ENCODE measurements at places on chromosomes 11 and 22.

DNA sequence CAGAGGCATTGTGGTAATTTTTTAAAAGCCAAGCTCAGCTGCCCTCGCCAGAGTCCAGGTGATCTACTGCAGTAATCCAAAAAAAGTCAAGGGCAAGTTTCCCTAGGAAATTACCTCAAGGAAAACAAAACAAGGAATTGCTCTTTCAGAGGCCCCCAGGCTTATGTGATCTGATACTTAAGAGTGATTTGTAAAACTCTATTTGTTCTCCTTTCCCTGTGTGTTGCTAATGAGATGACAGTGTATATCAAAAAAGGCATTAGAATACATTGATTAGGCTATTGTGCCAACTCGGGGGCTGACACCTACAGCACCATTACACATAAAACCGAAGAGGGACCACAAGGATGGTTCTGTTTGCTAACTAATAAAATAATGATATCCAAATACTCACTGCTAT lies 44.5 kb upstream of the CHRM4 start:
- DNase-seq, result no peak

DNA sequence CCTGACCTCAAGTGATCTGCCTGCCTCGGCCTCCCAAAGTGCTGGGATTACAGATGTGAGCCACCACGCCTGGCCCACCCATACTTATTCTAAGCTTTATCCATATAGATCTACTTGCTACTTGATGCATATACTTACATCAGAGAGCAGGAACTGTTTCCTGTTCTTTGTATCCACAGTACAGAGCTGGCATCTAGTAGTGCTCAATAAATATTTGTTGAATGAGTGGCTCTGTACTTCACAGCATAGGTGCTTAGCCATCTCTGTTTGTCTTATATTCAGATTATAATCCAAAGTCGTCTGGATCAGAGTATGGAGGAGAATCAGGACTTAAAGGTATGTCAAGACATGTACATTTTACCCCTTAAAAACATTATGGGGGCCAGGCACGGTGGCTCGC lies 38.6 kb upstream of the DLAT start:
- no peak for DNase-seq

DNA sequence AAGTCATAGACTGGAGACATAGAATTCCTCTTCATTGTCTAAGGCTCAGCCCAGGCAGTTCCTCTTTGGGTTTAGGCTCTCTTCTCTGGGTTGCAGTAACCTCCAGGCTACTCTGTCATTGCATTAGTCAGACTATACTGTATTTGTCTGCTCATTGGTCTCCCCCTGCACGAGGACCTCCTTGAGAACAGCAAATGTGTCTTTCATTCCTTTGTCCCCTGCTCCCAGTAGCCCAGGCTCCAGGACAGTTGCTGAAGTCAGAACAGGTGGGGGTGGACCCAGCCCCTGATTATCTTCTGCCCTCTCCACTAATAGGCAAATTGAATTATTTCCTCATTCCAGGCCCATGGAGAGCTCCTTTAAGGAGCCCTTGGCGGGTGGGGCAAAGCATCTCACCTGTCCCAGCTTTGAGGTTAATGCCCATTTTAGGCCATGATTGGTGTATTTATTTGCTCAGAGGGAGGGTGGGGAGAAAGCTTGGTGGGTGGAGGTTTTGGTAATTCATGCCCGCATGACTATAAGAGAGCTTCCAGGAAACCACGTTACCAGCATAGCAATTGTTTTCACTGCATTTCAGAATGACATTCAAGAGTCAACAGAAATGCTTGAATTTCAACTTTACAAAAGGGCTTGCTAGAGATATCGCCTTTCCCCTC lies 40.9 kb downstream of the NAV2 start:
- no peak for DNase-seq

GRCh38 chr11:107151158-107151557 lies 132.9 kb upstream of the GUCY1A2 start:
- no peak for DNase-seq

- DNase-seq, result peak; percentile 51
These were observed 213.8 kb downstream of the DSCAML1 start for GRCh38 chr11:117583063-117583801.

DNA sequence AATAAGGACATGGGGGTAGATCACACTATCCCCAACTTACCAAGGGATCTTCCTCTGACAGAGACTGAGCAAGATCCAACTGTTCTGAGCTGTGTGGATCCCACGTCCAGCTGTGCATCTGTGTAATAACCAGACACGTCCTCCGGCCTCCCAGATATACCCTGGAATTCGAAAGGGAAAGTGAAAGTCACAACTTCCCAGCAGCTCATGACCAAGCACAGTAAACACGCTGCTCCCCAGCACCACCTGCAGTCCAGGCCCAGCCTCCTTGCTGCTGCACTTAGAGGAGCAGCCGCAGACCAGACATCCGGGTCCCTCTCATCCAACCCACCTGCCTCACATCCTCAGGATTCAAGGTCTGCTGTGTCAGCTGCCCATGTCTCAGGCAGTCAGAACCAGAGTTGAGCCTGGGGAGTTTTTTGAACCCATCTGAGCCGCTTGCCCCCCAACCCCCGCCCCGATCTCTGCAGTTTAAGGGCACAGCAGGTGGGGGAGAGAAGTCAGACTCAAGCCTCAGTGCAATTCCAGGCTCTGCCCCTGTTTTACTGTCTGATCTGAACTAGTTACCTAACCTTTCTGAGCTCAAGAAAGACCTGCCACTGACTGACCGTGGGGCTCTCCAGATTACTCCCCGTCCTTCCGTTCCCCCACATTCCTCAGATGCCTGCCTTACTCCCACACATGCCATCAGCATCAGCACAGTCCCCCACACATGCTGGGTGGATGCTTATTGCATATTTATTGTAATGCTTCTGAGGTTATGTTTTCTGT lies at the start of gene APOL2:
Gene APOL2 (minus strand): TSS at position 127 of the 771 bp plus-strand sequence. CDS start 6,365 bp downstream, outside the sequence.
- peak; percentile 83 for DNase-seq

- no peak for DNase-seq
These were observed 5.4 kb downstream of the FUT4 start for GRCh38 chr11:94549146-94549545.

DNA sequence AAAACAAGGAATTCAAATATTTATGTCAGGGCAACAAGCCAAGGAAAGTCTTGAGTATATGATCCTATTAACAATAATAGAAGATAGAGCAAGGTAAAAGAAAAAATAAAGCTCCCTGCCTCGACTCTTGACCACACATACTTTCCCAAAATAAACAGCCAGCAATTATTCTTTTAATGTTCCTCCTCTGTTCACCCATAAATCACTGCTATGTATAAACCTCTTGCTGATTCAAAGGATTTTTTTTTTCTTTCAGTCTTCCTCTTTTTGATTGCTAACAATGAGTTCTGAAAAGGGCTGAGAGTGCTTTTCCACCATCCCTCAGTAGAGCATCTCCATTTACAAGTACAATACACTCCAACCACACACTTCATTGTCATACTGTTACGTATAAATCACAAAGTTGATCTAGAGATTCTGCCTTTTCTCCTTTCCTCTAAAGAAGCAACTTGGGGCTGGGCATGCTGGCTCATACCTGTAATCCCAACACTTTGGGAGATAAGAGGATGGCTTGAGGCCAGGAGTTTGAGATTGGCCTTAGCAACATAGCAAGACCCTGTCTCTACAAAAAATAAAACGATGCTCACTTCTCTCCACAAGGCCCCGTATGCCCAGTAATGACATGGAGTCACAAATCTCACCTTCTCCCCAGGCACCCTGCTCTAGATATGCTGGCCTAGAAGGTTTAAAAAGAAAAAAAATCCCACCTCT lies 24.0 kb downstream of the RAB30 start:
- DNase-seq, result no peak

DNA sequence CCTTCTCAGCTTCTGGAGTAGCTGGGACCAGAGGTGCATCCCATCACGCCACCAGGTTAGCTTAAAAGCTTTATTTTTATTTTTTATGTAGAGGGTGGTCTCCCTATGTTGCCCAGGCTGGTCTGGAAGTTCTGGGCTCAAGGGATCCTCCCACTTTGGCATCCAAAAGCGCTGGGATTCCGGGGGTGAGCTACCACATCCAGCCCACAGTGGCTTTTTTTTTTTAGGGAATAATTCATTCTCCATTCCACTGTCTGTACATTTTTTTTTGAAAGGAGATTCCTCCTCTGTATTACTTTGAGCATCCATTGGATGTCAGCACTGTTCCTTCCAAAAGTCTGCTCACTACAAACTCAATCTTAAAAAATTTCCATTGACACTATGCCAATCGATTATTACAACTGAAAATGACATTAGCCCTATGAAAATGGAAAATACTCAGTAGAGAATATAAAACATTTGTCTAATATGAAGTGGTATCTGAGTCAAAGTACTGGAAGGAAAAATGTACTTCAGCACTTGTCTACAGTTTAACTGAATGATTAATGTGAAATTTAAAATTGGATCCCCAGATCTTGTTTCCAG lies 1.3 kb upstream of the LPXN start:
- DNase-seq, result no peak

DNA sequence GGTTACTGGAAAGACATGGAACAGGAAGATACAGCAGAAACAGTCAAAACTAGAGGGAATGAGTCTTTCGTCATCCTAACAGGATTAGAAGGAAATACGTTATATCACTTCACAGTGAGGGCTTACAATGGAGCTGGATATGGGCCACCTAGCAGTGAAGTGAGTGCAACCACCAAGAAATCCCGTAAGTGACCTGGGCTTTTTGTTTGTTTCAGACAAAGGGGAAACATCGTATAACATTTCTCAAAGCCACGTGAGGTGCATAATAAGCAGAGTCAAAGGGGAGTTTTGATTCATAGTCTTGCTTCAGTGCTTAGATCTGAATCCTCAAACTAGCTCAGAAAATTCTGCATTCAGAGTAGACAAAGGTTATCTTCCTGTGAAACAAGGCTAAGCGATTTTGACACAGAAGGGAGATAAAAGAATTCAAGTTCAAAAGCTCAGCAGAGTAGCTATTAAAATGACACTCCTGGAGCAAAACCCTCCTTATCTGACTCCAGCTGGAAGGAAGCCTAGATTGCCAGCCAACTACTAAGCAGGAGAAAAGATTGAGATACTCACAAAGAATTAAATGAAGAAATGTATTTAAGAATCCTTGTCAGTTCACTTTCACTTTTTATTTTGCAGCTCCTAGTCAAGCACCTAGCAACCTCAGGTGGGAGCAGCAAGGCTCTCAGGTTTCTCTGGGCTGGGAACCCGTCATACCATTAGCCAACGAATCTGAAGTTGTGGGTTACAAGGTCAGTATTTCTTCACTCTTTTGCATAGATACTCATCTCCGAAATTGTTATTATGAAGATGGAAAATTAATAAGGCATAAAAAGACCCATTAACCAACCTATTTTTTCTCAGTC lies 346.4 kb upstream of the ARHGAP42 start:
- no peak for DNase-seq

- no peak for DNase-seq
These were observed 116.2 kb downstream of the KIF18A start for GRCh38 chr11:27991736-27992135.

- no peak for DNase-seq
These were observed 17.1 kb downstream of the MPEG1 start for GRCh38 chr11:59195586-59195985.

DNA sequence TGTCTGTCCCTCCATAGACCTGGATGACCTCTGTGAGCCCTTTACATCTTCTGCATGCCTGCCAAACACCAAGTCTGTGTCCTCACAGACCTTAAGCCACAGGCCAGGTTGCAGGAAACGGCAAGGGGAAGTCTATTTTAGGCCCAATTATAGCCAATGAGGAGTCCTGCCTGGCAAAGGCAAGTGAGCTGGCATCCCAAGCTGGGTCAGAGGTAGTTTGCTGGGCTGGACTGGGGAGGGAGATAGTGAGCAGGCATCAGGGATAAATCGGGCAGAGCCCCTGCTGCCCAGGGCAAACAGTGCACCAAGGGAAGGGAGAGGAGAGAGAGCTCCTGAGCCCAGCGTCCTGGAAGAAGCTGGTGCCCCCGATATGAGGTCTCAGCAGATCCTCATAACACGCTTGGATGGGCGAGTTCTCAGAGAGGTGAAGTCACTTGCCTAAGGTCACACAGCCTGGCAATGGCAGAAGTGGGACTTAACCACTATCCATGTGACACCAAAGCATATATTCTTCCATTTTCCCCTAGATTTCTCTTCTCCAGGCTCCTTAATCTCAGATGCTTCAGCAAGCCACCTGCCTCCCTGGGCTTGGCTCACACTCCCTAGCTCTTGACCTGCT lies 3.7 kb upstream of the RELT start:
- no peak for DNase-seq

DNA sequence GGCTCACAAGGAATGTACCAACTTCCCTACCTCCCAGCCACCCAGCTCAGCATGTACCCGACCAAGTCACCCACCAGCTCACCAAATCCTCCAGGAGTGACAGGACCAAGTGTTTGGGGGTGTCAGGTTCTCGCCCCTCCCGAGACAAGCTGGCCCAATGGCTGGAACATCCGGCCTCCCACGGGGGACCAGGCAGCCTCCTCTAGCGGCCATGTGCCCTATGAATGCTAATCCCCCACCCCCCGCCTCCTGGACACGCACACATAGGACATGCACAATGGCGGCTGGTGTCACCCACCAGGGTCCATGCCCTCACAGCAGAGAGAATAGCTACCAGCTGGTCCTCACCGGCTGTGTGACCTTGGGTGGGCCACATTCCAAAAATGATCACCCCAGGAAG lies 151.0 kb downstream of the MN1 start:
- no peak for DNase-seq

- DNase-seq, result no peak
These were observed 780.9 kb downstream of the BRD1 start for GRCh38 chr22:49046546-49047361.

GRCh38 chr11:45216901-45217300 lies 69.2 kb downstream of the SYT13 start:
- DNase-seq, result no peak

GRCh38 chr11:26780376-26781085 lies 58.7 kb upstream of the SLC5A12 start:
- no peak for DNase-seq

- no peak for DNase-seq
These were observed 5.9 kb downstream of the CENPM start for GRCh38 chr22:41940832-41941765.

DNA sequence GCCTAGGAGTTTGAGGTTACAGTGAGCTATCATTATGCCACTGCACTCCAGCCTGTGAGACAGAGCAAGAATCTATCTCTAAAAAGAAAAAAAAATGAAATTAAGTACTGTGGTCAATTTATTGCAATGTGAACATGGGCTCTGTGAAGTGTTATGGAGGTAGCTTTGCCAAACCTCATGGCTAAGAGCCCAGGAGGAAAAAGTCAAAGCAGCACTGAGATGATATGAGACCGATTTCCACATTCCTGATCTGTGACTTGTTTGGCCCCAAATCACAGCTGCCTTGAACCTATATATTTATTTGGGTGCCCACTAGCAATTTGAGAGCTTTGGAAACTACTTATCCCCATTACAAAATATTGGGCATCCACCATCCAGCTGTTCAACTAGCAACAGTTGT lies 29.8 kb upstream of the TMEM135 start:
- no peak for DNase-seq

DNA sequence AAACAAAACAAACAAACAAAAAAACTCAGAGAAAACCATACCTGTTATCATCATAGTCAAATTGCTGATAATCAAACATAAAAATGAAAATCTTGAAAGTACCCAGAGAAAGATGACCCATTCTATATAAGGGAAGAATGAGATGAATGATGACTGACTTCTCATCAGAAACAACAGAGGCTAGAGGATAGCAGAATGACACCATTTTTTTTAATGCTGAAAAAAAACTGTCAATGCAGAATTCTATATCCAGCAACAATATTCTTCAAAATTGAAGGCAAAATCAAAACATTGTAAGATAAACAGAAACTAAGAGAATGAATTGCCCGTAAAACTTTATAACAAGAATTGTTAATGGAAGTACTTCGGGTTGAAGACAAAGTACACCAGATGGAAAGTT lies 122.1 kb downstream of the ENTHD1 start:
- no peak for DNase-seq
